ENCODE measurements at places on chromosomes 1 and 21. TPM values are rescaled to one million over a fixed set of nuclear protein-coding genes. Genes with fewer than 3 reads are reported as not detected.

GRCh38 chr1:174197547-174197946 is 38.2 kb downstream of the RABGAP1L start:
- no peak for DNase-seq

- DNase-seq, result no peak
Measured at GRCh38 chr21:36717976-36718375, 19.1 kb downstream of the SIM2 start.

- no peak for DNase-seq
Measured at GRCh38 chr1:204222764-204223055, 8.9 kb upstream of the GOLT1A start.

- no peak for DNase-seq
Measured at GRCh38 chr1:86205741-86206140, 49.2 kb upstream of the COL24A1 start.

GRCh38 chr1:245052258-245052657 is 102.5 kb upstream of the KIF26B start:
- no peak for DNase-seq

- no peak for DNase-seq
Measured at GRCh38 chr1:172277989-172278388, 142.5 kb upstream of the C1orf105 start.

GRCh38 chr21:32257962-32258785 is 20.7 kb downstream of the MIS18A start:
- DNase-seq, result peak; percentile 62

- DNase-seq, result peak; percentile 77
Measured at GRCh38 chr1:77413541-77414335, 131.9 kb downstream of the AK5 start.

DNA sequence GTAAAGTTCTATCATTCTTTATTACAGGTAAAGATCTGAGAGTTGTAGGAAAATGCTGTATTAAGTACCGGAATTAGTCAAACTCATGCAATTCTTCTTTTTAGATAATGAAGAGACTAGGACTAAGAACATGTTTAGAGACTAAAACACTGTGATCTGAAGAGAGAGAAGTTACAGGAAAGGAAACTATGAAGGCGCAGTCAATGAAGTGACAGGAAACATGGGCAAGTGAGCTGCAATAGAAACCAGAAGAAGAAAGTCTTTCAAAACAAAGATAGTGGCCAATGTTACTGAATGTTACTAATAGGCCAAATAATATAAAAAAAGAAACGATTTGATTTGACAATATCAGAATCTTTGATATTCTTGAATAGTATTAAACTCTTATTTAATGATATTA is 659.4 kb upstream of the RGS18 start:
- DNase-seq, result no peak

DNA sequence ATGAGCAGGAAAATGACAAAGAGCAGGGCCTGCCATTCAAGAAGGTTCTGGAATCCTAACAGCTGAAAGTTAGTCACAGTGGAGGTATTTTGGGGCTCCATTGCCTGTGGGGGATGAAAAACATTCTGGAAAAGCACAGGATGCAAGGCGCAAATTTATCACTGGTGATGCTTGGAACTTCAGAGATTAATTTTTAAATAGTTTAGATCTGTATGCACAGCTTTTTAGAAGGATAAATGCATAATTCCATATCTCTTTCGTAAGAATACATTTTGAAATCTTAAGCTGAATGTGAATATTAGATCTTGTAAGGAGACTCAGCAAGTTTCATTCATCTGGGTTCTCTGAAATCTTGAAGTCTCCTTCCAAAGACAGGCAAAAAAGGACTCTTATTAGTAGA is at the start of gene OR11L1:
OR11L1 (minus strand) TSS at position 101 of the 400 bp plus-strand sequence; CDS start at position 101, 0 bp downstream.
- no peak for DNase-seq

GRCh38 chr21:36627242-36627641 is 71.7 kb upstream of the SIM2 start:
- DNase-seq, result no peak

DNA sequence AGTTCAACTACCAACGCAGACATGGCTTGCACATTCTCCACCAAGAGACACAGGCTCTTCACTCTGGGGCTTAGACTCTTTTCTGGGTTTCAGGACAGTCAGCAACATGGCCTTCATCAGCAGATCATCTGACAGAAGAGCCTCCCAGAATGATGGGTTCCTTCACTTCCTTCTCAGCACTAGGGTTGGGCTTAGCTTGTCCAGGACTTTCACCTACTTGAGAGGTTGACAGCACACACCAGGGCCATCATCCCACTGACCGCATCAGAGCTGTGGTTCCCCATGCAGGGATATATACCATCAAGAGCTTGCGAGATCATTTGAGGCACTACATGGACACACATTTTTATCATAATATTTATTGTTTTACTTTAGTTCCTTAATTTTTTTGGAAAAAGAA is 10.4 kb upstream of the NCF2 start:
- DNase-seq, result no peak

DNA sequence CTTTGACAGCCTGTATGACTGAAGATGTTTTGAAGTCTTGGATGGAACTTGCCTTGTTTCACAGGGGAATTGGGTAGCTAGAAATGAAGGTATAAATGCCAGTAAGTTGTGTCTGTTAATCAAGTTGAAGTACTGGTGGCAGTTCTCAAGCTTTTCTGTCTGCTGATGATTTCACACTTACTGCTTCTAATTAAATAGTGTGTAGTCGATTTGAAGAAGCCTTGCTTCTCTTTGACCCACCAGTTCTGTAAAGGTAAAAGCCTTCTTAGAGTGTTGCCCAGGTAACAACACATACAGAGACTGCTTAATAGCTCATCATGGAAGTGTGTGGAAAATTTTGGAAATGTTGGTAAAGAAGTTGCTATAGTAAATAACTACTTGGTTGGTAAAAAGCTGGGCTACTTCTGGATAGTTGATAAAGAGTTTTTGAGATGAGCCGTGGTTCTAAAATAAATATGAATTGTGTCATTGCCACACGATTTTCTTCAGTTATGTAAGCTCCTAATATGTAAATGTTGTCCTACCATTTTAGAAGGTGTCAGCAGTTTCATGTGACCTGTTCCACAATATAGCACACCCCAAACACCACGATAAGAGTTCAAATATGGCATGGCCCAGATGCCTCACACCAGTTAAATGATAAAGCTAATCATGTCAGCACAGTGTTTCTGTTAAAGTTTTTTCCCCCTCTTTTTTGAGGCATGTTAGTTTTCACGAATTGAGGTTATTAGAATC is 7.4 kb downstream of the RABGAP1L start:
- no peak for DNase-seq

DNA sequence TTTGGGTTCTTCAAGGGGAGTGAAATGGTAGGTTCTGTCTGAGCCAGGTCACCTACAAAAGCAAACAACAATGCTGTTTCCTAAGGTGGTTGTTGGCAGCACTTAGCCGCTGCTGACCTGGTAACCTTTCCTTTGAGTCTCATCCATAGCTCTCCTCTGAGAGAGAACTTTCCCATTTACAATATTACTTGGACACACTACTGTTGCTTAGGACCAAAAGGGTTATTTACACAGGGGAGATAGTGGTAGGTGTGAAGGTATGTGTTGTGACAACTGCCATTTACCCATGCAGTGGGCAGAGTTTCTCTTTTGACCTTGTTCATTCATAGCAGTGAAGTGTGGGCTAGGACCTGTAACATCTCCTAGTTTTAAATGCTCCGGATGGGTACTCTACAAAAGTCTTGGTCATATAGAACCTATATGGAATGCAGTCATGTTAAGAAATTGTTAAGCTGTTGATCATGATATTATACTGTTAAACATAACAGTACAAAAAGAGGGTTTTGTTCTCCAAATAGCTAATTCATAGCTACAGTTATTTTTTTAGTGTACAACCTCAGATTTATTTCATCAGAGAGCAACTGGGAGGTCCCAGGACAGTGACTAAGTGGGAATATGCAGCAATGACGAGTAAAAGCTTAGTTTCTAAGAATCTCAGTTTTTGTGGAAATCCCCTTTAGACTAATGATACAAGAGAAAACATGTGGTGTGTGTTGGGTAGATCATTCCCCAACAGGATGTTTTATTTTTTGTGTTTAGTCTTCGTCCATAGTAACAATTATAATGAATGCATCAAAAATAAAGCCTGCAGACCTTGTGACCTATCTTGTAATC is 219.7 kb downstream of the NFIA start:
- no peak for DNase-seq

DNA sequence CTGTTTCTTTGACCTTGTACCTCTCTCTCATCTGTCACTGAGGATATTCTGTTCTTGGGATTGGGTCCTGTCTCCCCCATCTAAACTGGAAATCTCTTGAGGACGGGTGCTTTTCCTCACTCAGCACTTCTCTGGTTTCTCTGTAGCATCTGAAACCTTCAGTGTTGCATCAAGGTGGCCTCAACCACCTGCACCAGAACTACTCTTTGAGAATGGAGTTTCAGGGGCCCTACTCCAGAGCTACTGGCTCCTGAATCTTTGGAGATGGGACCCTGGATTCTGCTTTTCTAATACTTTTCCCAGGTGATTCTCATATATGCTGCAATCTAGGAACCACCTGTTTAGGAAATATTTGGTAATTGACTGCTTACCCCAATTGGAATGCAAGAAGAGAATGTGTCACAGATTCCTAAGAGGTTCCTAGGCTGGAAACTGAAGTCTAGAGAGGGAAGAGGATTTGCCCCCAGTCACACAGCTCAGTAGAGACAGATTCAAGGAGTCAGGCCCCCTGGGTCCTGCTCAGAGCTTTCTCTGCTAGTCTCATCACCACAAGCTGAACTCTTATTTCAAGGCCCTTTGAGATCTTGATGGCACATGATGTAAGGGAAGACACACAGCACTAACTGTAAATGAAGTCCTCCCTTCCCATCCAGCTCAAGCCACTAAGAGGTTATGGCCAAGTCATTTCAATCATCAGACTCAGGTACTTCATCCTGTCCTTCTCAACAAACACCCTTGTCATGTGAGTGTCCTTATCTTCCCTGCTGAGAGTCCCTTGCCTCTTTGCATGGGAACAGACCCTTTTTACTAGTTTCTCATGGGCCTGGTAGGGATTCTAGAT is 48.7 kb downstream of the EIF2D start:
- no peak for DNase-seq

GRCh38 chr1:50829014-50829958 is 130.8 kb downstream of the FAF1 start:
- no peak for DNase-seq

DNA sequence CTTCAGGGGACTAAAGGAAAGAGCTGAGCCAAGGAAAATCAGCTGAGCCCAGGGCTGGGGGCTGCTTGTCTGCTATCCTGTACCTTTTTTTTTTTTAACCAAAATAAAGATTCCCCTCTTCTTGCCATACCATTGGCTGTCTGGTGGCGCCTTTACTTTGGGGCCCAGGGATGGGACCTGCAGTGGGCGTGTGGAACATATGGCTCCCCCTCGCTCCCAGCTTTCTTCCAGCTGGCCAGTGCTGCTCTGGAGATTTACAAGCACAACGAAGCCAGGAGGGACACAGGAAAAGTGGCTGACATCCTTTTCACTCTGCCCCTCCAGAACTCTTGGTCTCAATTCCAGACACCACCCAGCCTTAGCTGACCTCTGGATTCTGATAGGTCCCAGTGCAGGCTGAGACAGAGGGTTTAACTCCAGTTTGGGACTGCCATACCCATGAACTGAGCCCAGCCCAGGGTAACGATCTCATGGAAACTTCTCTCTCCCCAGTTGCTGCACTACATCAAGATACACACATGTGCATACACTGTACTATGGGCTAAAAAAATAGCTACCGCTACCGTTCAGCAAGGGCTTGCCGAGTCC is 5.4 kb upstream of the SFN start:
- no peak for DNase-seq

The UMODL1 gene
- total RNA-seq, result 10.0 TPM

The ANGPTL3 gene
- total RNA-seq, result not detected

The ADGRL4 gene
- not detected for total RNA-seq

The GBP4 gene
- total RNA-seq, result not detected

The NUP210L gene
- 0.06 TPM for total RNA-seq

The GPR52 gene
- total RNA-seq, result 9.7 TPM

The PEX19 gene
- total RNA-seq, result 53.9 TPM

The PLPPR4 gene
- total RNA-seq, result not detected

The KMO gene
- total RNA-seq, result 14.2 TPM

All from OCI-LY7 (cell line).